Pancreas (tissue), 10 donors: ENCODE measurements at places on chromosomes 6 and 20.

GRCh38 chr6:2259002-2259494 is 13.6 kb upstream of the GMDS start:
- no peak for DNase-seq

DNA sequence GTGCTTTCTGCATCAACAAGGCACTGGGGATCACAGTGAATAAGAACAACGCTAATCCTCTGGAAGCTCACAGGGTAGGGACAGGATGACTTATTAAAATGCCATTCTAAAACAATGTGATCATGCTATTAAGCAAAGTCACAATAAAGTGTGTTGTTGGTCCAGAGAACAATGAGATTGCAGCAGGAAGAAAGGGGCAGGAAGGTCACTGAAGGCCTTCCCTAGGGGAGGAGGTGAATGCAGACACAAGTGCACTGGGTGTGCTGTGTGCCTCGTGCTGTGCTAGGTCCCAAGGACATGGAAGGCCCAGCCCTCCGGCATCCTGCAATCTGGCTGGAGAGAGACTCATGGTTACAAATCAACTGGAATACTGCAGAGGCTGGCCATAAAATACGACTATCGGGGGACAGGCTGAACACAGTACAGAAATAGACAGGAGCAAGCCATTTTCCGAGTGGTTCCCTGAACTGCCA is 55.7 kb downstream of the LYRM4 start:
- DNase-seq: no peak

GRCh38 chr20:52552181-52552872 is 360.7 kb upstream of the ZFP64 start:
- DNase-seq: no peak

DNA sequence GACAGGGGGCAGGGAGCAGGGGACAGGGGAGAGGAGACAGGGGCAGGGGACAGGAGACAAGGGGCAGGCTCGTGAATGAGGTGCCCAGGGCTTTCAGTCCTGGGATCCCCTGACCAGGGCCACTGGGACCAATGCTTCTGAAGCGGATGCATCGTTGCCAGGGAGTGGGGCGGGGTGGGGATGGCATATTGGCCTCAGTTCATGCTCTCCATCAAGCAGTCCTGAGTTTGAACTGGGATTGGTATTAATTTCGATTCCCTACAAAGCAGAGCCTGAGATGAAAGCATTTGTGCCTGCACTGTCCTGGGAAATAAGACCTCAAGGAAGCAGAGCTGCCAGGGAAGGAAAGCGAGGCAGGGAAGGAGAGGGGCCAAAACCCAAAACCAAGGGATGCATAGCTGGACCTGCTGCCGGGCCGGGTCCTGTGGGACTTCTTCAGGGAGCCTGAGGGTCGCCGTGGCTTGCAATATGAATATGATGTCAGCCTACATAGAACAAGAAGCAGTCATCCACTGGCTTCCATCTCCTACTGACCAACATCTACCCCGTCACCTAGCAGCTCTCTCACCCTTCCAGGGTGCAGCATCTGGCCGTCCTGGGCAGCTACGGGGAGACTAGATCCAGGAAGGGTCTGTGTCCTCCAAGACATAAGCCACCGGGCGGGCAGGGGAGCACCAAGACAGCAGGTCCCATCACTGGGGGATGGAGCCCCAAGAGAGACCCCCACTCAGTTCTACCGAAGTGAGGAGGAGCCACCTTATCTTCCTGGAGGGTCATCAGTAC is 233.3 kb downstream of the SYNDIG1 start:
- no peak for DNase-seq

GRCh38 chr6:15246217-15246665 is 372 bp downstream of the JARID2 start:
- DNase-seq: no peak

DNA sequence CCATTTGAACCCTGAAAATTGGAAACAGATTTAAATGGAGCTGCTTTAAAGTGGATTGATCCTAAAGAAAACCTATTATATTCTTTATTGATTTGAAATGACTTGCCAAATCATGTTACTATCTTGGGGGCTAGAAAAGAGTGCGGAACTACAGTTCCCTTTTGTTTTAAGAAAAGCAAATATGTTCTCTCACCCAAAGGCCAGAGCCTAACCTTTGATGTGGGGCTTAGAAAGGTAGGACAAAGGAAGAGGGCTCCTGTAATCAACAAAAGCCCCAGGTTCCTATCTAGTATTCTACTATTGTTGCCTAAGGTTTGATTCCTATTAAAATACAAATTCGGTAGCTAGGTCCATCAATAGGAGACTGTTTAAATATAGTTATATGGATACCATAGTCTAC is 100.8 kb upstream of the BEND6 start:
- DNase-seq: no peak

DNA sequence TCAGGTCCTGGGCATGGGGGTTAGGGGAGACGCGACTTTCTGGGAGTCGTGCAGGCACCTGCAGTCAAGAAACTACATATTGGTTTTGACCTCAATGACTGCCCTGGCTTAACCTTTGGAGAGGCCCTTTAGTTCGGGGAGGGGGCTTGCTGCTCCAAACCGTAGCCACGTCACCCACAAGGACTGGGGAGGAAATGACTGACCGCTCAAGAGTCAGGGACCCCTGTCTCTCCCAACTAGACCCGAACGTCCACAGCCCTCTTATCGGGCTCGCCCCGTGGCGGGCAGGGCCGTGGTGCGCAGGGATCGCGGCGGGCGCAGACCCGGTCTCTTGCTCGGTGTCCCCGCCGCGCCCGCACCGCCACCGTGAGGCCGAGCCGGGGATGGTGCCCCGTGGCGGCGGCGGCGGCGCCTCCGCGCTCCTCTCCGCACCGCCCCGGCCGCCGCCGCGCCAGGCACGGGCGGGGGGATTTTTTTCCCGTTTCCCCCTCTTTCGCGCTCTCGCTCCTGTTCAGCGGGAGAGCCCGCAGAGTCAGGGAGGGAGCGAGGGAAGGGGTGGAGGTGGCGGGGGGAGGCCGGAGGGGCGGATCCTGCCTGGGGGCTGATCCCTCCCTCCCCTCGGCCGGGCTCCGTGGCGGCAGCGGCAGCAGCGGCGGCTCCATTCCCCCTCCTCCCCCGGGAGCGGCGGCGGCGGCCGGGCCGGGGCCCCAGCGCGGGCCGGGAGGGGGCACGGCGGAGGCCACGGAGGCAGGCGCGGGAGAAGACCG is at the start of gene BRPF3:
TSS of gene BRPF3 (plus strand) at position 632 of the 767 bp plus-strand sequence. CDS start 3,579 bp downstream, outside the sequence.
- peak; percentile 83 for DNase-seq

DNA sequence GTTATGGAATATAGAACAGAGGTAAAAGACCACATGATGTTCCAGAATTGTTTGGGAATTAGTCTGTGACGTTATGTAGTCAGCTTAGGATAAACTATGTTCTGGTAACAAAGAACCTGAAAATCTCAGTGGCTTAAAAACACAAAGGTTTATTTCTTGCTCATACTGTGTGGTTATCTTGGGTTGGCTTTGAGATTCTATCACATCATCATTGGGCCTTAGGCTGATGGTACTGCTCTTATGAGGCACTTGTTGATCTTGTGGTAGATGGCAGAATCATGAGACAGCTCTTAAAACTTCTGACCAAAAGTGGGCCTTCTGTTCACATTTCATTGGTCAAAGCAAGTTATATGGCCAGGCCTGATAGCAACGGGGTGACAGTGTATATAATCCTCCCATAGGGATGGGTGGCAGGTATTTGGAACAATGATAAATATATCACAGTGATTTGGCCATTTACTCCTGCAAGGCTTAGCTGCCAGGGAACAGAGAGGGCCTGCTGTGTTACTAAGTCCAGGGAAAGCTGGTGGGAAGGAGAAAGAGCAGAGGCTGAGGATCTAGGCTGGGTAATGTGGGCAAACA is 13.5 kb downstream of the DHX35 start:
- no peak for DNase-seq

DNA sequence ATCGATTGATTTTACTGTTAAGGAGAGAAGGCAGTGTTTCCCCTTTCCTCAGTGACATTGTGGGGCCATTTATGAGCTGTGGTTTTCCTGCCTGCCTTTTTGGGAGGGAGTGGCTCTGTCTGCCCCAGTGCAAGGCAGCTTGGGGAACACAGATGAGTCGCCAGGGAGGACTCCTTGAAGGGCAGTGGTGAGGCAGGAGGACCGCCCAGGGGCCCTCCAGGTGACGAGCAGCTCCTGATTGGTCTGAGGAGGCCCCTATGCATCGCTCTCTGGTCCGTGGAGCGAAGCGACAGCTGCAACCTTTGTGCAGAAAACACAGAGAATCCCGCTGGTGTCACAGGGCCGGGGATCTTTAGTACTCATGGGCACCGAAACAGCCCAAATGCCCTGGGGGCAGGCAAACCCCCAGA is 100.3 kb downstream of the TMEM242 start:
- DNase-seq: no peak

- DNase-seq: peak; percentile 86
These were observed 68.2 kb downstream of the RAB44 start for GRCh38 chr6:36765594-36766398.

- no peak for DNase-seq
These were observed 243.8 kb downstream of the CDH26 start for GRCh38 chr20:60202046-60202445.

DNA sequence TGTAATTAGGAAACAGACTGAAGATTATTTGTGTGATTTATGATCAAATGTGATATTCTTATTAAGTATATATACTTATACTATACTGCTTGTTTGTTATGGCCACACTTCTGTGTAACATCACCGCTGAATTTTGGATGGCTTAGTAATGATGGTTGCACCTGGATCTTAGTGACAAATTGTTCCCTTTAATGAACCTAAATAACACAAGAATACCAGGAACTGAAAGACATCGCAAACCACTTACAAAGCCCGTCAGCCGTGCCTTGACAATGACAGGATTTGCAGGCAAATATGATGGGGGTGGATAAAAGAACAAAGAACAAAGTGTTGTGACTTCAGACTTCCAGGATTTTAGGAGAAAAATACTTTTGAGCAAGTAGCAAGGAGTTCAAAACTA is 67.1 kb downstream of the LAMP5 start:
- DNase-seq: no peak
